Adipocyte (in vitro differentiated cells): ENCODE measurements at places on chromosomes 16 and 17.

GRCh38 chr16:4152267-4152666 lies 36.0 kb upstream of the ADCY9 start:
- DNase-seq = no peak

- no peak for DNase-seq
These were observed 20.2 kb downstream of the TXNDC11 start for GRCh38 chr16:11722468-11722808.

- DNase-seq = no peak
These were observed 3.2 kb upstream of the IGF2BP1 start for GRCh38 chr17:48993951-48994350.

- peak; percentile 78 for DNase-seq
These were observed 379 bp upstream of the OTOP2 start for GRCh38 chr17:74923538-74924249.

- peak; percentile 52 for DNase-seq
These were observed 13.5 kb upstream of the TBX21 start for GRCh38 chr17:47719411-47720152.

GRCh38 chr16:27351989-27352388 lies 38.2 kb downstream of the IL4R start:
- DNase-seq = no peak

DNA sequence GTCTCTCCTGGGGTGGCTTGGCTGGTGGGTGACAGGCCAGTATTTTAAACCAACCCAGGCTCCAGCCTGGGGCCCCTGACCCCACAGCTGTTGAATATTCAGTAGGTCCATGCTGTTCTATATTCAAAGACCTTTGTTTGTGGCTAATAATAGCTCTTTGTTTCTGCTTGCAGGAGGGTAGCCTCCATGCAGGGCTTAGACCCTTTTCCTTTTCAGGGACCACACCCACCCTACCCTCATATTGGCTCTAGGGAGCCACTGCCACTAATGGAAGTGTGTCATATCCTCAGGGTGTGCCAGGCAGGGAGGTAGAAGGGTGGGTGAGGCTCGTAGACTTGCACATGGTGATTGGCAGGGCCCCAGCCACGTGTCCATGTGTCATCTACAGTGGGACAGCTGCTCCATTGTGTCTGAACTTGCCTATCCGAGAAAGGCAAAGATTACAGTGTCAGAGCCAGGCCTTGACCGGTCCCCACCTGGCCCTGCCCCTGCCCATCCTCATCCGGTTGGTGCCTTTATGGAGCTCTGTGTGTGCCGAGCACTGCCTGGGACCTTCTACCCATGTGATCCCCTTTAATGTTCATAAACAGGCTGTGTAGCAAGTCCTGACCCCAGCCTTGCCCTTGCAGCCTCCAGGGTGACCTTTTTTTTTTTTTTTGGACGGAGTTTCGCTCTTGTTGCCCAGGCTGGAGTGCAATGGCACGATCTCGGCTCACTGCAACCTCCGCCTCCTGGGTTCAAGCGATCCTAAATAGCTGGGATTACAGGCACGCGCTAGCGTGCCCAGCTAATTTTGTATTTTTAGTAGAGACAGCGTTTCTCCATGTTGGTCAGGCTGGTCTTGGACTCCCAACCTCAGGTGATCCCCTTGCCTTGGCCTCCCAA lies 22.1 kb downstream of the TMC7 start:
- no peak for DNase-seq

DNA sequence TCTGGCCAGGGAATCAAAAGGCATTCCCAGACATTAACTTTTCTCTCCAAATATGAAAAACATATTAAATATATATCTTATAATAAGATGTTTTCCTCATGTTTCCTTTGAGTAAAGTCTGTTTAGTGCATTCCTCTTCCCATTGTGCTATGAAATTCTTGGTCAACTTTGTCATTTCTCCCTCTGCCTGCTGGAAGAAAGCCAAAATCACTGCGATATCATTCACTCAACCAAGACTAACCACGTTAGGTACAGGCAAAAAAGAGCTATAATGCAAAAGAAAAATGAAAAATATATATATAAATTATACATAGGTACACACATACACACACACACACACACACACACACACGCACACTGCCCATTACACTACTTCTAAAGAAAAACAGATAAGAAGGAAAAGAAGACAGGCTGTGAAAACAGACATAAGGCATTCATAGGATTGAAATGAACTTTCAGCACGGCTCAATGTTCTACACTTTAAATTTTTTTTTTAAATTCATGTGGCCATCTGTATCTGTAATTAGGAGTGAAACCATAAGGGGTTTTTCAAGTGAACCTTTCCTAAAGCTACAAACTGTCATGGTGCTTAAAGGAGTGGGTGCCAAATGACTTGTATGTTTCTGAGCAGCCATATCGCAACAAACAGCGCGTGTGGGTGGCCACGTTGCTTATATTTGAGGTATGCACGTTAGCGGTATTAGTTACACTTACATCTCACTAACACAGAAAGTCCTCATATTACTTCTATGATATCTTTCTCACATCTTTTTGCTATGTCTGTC lies 71.6 kb upstream of the PSMD7 start:
- peak; percentile 9 for DNase-seq

- DNase-seq = no peak
These were observed 116.6 kb downstream of the ZNF18 start for GRCh38 chr17:11880714-11881113.

DNA sequence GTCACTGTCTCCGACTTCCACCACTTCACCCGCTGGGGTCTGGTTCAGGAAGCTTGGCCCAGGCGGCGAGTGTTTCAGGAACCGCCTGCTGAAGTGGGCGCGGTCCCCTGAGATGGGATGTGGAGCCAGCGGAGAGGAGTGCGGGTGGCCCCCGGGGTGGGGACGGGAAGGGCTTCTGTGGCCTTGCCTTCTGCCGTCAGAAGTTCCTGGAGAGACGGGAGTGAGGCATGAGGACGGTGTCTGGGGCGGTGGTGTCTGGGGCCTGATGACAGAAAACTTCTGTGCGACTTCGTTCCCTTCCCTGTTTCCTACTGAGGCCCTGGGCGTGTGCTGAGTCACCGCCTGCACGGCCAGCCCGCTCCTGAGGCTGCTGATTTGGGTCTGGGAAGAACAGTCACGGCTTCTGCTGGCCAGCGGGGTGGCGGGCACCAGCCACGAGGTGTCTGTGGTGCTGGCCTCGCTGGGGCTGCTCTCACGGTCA lies 12.3 kb upstream of the NLRC3 start:
- DNase-seq = no peak

GRCh38 chr17:56636265-56636664 lies 42.8 kb downstream of the NOG start:
- DNase-seq = peak; percentile 50

DNA sequence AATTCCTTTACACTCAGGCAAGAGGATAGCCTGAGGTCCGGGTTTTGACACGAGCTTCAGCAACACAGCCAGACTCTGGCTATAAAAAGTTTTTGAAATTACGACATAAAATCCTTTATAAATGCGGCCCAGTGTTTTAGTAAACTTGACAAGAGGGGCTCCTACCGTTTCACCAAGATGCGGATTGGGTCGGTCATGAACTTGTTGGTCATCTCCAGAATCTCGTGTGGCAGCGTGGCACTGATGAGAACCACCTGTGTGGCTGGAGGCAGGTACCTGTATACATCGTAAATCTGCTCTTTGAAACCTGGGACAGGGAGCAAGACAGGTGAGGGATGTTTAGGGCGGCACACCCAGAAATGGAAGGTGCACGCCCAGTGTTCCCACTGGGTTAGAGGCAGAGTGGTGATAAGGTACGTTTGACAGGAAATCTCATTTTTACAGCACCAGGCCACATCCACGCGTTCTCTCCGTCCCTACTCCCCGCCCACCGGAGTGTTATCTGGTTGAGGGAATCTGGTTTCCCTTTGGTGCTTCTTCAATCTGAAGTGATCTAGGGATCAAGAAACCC lies 8.0 kb downstream of the EIF4A3 start:
- no peak for DNase-seq

- DNase-seq = no peak
These were observed 3.2 kb upstream of the KRT10 start for GRCh38 chr17:40825599-40825998.

- DNase-seq = no peak
These were observed 22.7 kb downstream of the HS3ST3B1 start for GRCh38 chr17:14323522-14323981.

DNA sequence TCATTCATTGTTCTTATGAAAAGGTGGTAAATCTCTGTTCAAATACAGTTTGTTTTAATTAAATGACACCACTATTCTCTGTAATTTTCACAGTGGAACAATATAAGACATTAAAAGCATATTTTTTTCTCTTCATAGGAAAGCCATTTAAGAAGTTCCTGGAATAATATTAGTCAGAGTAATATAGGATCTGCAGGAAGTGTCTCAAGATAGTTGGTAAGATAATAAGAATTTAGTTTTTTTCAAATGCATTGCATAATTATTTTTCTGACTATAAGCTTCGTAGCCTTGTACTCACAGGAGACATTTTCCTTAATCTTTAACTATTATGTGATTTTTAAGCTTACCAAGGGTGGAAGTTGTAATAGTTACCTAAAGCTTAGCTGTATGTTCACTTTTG lies 16.9 kb downstream of the STXBP4 start:
- no peak for DNase-seq

GRCh38 chr17:34386697-34387550 lies 23.9 kb upstream of the CCL1 start:
- no peak for DNase-seq

DNA sequence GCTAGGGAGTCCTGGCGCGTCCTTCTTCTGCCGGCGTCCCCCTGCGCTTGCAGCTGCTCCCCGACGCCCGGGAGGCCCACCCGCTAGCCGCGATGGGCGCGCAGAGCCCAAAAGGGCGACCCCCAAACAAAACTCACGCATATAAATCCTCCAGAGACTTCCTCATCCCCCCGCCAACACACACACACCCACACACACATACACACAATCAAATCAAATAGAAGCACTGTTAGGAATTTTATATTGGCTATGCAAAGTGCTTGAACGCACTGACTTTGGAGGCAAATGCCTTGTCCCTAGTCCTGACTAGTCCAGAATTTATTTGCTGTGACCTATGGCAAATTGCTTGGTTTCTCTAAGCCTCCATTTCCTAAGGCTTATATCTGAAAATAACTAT lies 23.8 kb upstream of the CRYM start:
- DNase-seq = no peak

GRCh38 chr16:55779402-55780094 lies 53.3 kb downstream of the CES1 start:
- no peak for DNase-seq

GRCh38 chr16:84503751-84504395 lies 586 bp downstream of the MEAK7 start:
- DNase-seq = peak; percentile 28

GRCh38 chr17:17415006-17415405 lies 61.8 kb upstream of the MED9 start:
- DNase-seq = no peak

DNA sequence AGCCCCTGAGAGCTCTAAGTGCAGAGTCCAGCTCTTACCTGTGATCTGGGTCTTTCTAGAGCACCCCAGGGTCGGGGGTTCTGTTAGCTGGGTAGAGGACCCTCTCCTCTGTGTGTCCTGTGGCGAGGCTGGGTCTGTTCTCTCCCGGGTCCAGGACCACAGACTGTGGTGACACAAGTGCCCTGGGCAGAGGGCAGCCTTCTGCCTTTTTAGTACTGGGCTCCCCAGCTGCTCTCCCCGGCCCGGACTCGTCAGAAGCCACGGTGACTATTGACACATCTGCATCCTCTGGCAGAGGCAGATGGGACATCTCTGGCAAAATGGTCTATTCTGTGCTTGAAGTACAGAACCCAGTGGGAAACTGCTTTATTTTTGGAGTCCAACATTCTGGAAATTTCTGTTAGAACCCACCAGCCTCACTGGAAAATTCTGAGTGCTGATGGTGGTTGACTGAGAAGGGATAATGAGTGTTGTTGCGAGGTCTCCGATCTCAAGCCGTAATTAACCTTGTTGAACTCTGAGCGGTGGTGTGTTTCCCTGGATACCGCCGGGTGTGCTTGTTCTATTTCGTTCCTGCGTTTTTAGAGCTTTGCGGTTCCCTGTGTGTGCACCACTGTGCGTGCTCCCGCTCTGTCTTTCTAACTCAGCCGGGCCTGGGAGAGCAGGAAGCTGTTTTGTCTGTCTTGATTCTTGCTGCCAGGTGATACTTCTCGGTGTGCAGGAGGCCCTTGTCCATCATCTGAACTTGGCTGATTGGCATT lies 26.0 kb upstream of the NUDT16L1 start:
- DNase-seq = no peak

GRCh38 chr17:4314618-4315017 lies 50.8 kb upstream of the ANKFY1 start:
- DNase-seq = no peak

- DNase-seq = no peak
These were observed 18.1 kb upstream of the RFFL start for GRCh38 chr17:35081638-35082037.

DNA sequence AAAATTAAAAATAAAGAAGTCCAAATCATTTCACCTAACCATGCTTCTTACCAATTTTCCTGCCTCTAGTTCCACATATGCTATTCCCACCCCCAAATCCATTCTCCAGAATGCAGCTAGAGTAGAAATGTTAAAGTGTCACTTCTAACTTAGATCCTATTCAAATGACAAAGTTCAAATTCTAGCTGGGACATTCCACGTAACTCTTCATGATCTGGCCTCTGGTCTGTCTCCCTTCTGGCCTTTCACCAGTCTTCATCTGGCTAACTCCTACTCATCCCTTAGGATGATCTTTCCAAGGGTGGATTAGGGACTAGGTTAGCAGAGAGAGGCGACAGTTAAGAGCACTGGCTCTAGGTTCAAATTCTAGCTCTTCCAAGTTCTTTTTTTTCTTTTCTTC lies 97.9 kb downstream of the TRIM37 start:
- DNase-seq = no peak

- DNase-seq = no peak
These were observed 363.3 kb downstream of the SEC14L1 start for GRCh38 chr17:77503916-77504651.
